Central memory CD4-positive, alpha-beta T cell (primary cell): ENCODE measurements at places on chromosomes 7 and 10.

GRCh38 chr10:123301077-123301857, 147.1 kb downstream of the BUB3 start:
- DNase-seq: no peak

DNA sequence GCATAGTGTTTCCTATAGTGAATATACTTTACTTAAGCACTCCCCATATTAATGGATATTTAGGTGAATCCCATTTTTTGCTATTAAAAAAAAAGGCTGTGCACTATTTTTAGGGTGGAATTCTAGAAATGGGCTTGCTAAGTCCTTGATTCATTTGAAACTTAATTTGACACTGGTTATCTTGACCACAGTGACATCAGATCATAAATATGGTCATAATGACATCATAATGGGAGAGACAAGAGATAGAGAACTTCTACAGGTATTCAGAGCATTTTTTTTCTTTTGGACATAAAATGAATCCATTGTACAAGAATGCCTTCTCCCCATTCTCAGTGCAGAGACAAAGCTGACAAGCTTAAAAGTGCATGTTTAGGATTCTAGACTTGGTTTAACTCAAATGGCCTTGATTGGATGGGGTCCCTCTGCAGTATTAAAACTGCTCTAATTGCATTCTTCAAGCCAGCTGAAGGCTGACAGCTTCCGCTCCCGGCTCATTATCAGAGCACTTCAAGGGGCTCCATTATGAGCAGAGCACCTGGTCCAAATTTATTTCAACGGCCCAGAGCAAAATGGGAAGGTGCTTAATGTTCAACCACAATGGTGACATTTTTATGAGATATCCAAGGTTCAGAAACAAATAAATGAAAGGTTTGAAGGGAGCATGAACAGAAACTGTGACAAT, 104.8 kb downstream of the JAZF1 start:
- no peak for DNase-seq

- DNase-seq: no peak
Measured at GRCh38 chr10:48511875-48512231, 93.0 kb downstream of the ARHGAP22 start.

DNA sequence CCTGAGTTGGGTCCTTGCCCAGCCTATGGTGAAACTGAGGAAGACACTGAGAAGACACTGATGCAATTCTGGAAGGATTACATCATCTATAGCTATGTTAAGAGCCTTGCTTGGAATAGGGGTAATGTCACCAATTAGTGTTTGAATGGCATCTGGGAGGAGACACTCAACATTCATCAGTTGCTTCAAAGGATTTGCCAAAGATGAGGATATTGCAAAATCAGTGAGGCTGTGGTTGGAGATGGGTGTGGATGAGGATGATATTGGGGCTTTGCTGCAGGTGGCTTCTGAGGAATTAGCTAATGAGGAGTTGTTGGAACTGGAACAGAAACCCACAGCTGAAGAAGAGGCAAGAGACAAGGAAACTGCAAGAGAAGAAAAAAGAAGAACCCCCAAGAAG, 146.7 kb upstream of the SP4 start:
- no peak for DNase-seq

GRCh38 chr7:75872073-75872782, 6.6 kb upstream of the RHBDD2 start:
- DNase-seq: no peak

- no peak for DNase-seq
Measured at GRCh38 chr10:66654861-66655260, 271.0 kb upstream of the LRRTM3 start.

- DNase-seq: no peak
Measured at GRCh38 chr10:72037811-72038210, 50.5 kb downstream of the SPOCK2 start.

DNA sequence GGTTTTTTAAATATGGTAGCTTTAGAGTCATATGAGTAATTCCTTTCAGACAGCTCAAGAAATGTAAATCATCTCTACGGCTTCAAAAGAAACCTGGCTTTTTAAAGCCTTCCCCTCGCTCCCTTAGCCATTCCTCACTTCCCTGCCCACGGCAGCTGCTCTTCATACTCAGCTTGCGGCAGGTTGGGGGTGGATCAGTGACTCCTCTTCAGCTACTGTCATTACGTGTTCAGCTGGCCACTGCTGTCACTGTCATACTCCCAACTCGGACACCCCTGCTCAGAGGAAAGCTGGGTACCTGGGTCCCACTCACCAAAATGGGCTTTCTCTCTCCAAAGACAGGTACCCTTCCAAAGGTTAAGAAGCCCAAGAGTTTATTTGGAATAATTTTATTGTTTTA, 6.6 kb downstream of the YWHAG start:
- DNase-seq: no peak

GRCh38 chr10:59695637-59696036, 14.0 kb downstream of the SLC16A9 start:
- no peak for DNase-seq
